ENCODE measurements at places on chromosomes 1 and 21.

DNA sequence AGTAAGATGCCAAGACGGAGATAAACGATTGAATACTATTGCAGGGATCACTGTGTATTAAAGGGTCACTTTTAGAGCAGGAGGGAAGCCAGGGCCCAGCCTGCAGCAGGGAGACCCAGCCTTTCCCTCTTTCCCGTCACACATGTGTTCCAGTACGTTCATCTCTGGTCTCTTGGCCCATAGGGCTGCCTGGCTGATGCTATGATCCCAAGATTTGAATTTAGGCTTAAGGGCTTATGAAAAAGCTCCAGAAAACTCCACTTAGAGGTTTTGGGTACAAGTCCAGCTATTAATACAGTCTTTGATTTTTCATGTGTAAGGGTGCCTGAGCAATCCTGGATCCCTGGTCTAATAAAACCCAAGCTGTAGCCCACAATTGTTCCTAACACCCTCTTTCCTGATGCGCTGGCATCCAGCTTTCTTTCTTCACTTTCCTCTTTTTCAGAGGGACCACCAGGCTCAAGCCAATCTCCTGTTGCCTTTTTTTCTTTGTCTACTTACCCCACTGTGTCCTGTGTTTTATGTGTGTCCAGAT is 359.6 kb upstream of the USP24 start:
- no peak for DNase-seq

DNA sequence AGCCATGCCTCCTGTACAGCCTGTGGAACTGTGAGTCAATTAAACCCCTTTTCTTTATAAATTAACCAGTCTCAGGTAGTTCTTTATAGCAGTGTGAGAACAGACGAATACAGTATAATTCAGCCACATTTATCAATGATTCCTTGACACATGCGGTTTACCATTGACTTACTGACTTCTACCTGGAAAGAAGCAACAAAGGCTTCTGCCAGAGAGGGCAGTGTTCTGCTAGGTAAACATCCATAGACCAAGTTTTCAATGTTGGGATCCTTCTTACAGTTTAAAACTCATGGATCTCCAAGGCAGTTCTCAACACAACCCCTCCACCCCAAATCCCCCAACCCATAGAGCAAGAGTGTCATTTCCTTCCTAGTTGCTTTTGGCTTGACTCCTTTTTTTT is 150.6 kb downstream of the ZNF648 start:
- no peak for DNase-seq

- no peak for DNase-seq
These were observed 9.1 kb upstream of the GPR61 start for GRCh38 chr1:109530457-109531087.

- no peak for DNase-seq
These were observed 314.9 kb downstream of the KIF26B start for GRCh38 chr1:245469734-245470133.

- DNase-seq: no peak
These were observed 31.4 kb downstream of the RABGAP1L start for GRCh38 chr1:174190691-174191199.

GRCh38 chr21:42373196-42373907 is 7.0 kb upstream of the TFF1 start:
- DNase-seq: no peak

DNA sequence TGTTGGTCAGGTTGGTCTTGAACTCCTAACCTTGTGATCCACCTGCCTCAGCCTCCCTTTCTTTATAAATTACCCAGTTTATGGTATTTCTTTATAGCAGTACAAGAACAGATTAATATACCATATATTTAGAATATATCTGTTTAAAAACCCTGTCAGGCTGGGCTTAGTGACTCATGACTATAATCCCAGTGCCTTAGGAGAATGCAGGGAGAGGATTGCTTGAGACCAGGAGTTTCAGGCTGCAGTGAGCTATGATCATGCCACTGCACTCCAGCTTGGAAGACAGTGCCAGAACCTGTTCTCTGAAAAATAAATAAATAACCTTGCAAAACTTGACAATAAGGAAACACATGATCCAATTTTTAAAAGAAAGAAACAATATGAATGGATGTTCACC is 43.9 kb downstream of the ZNF684 start:
- DNase-seq: no peak
